AML-193 (cell line): ENCODE measurements at places on chromosomes 16 and 17.

DNA sequence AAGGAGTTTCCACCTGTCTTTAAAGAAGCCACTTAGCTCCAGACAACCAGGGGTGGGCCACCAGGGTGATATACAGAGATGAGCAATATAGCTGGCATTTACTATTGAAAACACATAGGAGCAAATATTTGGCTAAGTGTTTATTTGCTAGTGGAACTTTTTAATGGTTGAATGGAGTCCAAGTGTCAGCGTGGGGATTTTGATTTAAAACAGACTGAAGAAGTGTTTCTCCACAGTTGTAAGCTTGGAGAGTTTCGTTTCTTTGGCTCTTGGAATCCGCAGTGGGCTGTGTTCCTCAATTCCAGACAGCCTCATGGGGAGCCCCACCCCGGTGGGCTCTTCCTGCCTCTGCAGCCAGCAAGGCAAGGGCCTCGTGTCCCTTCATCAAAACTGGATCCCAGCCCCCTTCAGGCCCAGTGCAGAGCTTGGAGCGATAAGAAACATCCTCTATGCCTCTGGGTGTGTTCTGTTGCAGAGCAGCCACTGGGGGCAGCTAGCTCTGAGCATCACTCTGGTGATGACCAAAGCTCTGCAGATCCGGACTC is 36.1 kb downstream of the NOG start:
- no peak for DNase-seq

DNA sequence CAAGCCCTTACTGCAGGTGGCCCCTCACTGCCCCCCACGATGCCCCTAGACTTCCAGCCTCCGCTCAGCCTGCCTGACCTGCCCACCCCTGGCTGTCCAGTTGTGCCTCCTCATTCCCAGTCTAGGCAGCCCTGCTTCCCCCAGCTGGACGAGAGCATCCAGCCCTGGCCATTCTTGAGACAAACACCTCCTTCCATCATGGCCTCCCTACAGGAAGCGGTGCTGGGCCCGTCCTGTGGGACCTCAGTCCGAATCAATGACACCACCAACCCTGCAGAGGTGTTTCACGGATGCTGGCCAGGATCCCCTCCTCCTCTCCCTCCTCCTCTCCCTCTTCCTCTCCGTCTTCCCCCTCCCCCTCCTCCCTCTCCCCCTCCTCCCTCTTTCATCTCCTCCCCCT is 28.3 kb downstream of the CCDC40 start:
- DNase-seq, result no peak

DNA sequence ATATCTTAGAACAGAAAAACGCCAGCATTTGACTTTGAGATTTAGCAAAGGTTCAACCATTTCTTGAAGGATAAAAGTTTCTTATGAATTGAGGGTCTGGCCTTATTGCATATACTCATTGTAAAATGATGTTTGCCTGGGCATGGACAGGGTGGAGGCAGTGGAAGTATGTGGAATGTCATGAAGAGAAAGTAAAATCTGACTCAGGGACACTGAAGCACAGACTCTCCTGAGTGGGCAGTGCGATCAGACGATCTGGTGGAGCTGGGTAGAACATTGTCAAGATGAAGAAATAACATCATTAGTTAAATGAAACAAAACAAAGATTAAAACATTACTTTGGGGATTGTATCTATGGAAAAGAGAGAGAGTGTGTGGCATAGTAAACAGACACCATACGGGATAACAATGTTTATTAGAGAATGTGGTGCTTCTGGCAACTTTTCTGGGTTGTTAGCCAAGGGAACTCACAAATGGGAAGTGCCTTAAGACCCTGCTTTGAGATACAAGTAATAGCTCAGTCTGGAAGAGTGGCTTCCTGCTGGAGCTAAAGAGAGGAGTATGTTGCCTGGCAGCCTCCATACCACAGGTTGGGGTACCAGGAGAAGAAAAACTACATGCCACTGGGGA is 4.4 kb downstream of the MAP3K3 start:
- DNase-seq, result peak; percentile 18

- no peak for DNase-seq
Observed at GRCh38 chr17:10036511-10037061, 131.5 kb upstream of the RCVRN start.

DNA sequence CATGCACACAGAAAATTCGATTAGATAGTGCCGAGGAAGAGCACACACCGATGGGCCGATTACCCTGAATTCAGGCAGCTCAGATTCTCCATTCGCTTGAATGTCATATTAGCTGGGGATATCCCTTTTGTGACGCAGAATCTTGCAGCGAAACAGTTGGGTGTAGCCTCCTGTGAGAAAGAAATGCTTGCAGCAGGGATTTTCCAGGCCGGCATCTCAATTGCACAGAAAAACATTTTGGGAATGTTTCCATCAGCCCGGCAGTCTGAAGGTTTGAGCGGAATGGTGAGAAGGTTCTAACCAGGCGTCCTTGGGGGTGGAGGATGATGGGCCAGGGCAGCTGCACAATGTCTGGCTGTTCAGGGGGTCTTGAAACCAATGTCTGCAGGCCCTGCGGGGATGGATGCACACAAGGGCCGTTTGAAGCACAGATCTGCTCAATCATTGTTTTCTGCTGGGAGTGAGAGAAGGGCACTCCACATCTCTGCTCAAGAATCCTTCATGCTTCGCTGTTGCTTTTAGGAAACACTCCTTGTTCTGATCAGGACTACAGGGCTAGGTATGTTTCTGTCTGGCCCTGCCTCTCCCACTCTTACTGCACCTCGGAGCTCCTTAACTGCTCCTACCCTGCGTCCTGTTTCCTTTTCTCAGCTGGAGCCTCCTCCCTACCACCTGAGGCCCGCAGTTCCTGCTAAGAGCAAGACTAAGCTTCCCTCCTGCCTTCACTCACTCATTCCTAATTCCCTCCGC is 94.6 kb downstream of the CMIP start:
- no peak for DNase-seq

GRCh38 chr17:45368651-45369050 is 51.8 kb upstream of the MAP3K14 start:
- no peak for DNase-seq

DNA sequence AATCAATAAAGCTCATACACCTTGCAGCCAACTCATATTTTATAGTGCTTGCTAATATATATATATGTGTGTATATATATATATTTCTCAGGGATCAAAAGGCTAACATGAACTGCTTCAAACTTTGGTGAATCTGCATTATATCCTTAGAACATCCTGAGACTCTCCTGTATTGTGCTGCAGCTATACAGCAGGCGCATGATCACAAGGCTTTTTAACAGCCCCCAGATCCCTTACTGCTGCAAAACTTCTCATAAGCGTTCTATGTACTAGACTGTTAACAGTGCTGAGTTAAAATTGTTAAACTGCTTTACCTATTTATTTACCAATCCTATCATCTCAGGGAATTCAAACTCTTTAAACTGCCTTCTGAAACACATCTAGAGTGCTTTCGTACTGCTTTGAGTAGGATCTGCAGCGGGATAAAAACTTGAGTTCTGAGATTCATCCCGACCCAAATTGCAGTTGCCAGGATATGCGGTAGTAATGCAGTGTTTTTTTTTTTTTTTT is 1.3 kb downstream of the GPATCH8 start:
- DNase-seq, result peak; percentile 14

DNA sequence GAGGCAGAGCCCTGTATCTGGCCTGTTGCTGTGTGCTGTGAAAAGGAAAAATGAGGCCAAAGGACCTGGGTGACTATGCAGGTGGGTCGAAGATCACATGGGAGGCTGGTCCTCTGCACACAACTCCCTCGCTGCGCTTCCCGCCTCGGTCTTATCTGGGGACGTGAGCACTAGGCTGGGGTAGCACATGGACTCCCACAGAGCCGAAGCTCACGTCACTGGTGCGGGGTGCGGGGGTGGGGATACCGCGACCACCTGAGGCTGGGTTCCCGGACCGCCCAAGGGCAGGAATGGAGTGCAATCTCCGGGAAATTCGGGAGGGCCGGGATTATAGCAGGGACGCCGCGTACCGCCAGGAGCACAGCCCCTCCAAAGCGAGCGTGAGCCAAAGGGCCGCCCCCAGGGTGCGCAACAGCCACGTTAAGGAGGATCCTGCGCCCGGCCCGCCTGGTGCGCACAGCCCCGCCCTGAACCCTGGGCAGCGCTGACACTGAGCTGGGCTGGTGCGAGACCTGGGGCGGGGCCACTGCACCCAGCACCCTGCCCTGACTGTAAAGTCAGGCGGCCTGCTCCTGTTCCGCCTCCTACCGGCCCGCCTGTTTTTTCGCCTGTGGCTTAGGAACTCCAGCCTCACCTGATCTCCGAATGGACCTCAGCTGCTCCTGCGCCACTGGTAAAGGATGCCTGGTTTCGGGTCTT is 4.8 kb downstream of the MT1A start:
- DNase-seq, result no peak

- no peak for DNase-seq
Observed at GRCh38 chr17:72587156-72587555, 466.3 kb downstream of the SOX9 start.

DNA sequence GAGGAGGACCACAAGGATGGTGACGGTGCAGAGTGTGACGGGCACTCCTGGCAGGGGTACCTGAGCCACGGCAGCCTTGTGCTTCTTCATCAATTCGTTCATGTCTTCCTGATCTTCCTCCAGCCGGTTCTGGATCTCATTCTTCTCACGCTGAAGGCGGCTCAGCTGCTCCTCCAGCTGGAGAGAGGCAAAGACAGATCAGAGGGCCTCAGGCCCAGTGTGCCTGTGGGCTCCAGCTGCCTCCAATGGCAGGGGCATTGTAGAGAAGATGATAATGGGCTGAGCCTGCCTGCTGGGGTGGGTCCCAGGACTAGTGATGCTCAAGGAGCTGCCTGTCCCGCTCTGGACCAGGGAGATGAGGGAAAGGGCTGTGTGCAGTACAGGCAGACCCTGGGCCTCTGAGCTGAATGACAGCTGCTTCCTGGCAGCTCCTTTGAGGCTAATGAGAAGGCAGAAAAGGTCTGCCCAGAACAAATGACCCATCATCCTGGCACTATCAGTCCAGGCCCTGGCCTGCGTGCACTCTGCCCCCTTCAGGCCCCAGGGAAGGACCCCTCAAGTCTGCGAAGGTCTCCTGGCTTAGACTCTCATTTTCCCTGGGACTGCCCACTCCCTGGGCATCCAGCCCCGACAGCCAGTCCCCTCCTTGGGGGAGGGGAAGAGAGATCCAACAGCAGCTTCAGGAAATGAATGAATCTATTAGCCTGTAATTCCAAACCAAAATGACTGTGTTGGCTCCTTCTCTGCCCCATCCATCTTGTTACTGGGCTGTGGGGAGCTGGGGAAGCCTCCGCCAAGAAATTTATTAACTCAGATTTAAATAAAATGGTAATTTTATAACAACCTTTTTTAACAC is 48.0 kb downstream of the PIPOX start:
- no peak for DNase-seq

- DNase-seq, result no peak
Observed at GRCh38 chr16:89475144-89475543, 15.2 kb downstream of the ANKRD11 start.
